Activated CD8-positive, alpha-beta memory T cell treated with anti-CD3 and anti-CD28 coated beads for 1 hour (primary cell): ENCODE measurements at places on chromosomes 12 and 14.

DNA sequence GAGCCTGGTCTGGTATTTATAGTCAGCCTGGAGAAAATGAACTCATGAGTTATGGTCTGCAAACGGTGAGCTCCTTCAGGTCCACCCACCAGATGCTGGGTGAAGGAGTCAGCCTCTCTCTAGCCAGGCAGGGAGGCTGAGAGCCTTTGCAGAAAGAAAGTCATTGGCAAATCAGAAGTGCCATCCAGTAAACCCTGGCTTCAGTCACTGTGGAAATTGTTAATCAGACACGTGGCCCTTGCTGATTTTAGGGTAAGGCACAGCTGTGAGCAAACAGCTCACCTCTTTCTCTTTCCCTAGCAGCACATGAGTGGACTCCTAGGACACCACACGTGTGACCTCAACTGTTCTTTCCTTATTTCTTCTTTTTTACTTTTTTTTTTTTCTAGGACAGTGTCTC, 44.9 kb downstream of the CHST11 start:
- DNase-seq = no peak

GRCh38 chr14:33959692-33960151, 8.8 kb upstream of the EGLN3 start:
- no peak for DNase-seq

GRCh38 chr12:96171905-96172304, 22.3 kb upstream of the ELK3 start:
- DNase-seq = no peak

- DNase-seq = no peak
These were observed 53.4 kb downstream of the RCOR1 start for GRCh38 chr14:102645746-102646440.
